CD8-positive, alpha-beta memory T cell (primary cell): ENCODE measurements at places on chromosomes 5 and 9. TPM values are rescaled to one million over a fixed set of nuclear protein-coding genes. Genes with fewer than 3 reads are reported as not detected.

GRCh38 chr5:55633574-55634208 lies 78.4 kb downstream of the SLC38A9 start:
- no peaks in the 10 kb centered on the region for H3K27me3 ChIP-seq
- no peak overlapping the region for H3K27ac ChIP-seq
- no peak overlapping the region for H3K4me3 ChIP-seq
- no peak for DNase-seq

DNA sequence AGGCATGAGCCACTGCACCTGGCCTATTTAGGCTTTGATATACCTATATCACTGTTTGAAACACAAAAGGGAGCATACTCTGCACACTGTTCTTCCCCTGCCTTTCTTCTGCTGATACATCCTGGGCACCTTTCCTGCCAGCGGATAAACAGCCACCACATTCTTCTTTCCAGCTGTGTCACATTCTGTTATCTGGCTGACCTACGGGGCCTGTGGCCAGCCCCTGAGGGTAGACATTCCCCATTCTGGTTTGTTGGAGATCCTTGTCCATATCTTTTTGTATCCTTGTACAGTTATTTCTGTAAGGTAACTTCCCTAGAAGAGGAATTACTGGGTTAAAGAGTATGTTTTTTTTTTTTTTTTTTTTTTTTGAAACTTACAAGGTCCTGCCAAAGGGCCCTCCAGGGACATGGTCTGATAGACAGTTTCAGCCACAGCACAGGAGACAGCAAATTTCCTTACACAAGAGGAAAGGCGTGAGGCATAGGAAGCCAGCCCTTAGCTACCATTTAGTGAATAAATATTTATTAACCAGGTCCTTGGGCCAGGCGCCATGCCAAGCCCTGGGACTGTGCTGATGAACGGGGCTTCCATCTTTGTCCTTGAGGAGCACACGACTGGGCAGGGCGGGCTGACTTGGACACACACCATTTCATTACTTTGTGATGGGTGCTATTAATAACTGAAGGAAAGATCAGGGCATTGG lies 57.8 kb downstream of the ERGIC1 start:
- DNase-seq, result no peak
- H3K4me3 ChIP-seq, result no peak overlapping the region
- no peaks in the 10 kb centered on the region for H3K36me3 ChIP-seq
- no peaks in the 10 kb centered on the region for H3K4me1 ChIP-seq

- DNase-seq, result no peak
- no peaks in the 10 kb centered on the region for H3K27me3 ChIP-seq
- no peaks in the 10 kb centered on the region for H3K36me3 ChIP-seq
- no peak overlapping the region for H3K27ac ChIP-seq
- no peak overlapping the region for H3K4me3 ChIP-seq
- H3K4me1 ChIP-seq, result no peaks in the 10 kb centered on the region
Observed at GRCh38 chr9:29830821-29831220, 2257.5 kb upstream of the C9orf72 start.

DNA sequence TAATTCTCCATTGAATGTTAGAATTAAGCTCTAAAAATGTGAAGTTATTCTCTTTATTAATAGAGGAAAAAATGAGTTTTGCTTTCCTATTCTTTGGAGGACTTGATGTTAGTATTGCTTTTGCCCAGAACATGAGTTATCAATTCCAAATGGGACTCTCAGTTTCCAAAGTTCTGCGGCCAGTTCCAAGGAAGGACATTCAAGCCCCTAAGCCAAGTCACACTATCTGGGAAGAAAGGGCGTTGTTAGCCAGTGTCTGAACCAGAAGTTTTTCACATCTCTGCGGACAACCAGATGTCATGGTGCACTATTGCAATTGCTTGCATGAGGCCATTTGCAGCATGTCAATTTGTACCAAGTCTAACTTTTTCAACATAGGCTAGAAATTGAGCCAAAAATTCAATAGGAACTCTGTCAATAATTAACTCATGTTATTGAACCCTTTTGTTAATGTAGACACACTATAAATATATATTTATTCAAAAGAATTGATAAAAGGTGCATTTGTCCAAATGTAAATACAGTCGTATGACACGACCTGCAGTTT lies 183.3 kb upstream of the PIK3R1 start:
- no peaks in the 10 kb centered on the region for H3K36me3 ChIP-seq
- H3K27me3 ChIP-seq, result no peaks in the 10 kb centered on the region
- no peaks in the 10 kb centered on the region for H3K4me1 ChIP-seq
- no peak overlapping the region for H3K4me3 ChIP-seq
- H3K27ac ChIP-seq, result no peak overlapping the region

GRCh38 chr5:96758621-96759020 lies 49.1 kb downstream of the ERAP1 start:
- H3K27me3 ChIP-seq, result no peaks in the 10 kb centered on the region
- H3K4me3 ChIP-seq, result no peak overlapping the region
- H3K27ac ChIP-seq, result no peak overlapping the region
- no peaks in the 10 kb centered on the region for H3K4me1 ChIP-seq

C5orf52 gene
- total RNA-seq, result not detected
